ENCODE measurements at places on chromosomes 2 and 18. TPM values are rescaled to one million over a fixed set of nuclear protein-coding genes. Genes with fewer than 3 reads are reported as not detected.

Gene MFSD2B
- polyA plus RNA-seq, result 2.6 TPM

DNA sequence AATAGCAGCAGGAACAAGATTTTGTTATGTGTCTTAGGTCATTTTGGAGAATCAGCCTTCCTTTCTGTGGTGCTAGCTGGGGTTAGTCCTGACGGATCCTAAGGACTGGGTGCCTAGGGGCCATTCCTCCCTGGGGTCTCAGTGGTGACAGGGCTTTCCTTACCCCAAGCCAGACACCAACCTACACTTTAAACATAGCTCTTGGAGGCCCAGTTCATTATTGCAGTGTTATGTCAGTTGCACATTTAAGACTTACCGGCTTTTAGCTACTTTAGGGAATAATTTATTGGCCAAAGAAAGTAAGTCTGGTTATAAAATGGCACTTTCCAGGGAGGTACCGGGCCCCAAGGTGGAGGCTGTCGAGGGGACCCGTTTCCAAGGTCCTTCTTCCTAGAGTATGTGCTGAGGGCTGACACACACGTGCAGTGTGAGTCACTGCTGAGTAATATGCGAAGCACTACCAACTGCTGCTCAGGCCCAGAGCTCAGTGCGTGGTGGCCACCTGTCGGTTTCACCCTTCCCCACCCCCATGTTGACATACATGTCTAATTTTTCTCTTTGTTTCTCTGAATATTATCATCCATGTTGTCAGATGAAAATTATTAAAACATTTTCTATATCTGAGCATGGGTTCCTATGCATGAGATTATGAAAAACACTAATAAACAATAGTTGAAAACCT lies 37.0 kb upstream of the GRHL1 start:
- no peak for DNase-seq

Gene PTPRM
- polyA plus RNA-seq, result 84.6 TPM

Gene BOLL
- polyA plus RNA-seq, result 3.3 TPM

DNA sequence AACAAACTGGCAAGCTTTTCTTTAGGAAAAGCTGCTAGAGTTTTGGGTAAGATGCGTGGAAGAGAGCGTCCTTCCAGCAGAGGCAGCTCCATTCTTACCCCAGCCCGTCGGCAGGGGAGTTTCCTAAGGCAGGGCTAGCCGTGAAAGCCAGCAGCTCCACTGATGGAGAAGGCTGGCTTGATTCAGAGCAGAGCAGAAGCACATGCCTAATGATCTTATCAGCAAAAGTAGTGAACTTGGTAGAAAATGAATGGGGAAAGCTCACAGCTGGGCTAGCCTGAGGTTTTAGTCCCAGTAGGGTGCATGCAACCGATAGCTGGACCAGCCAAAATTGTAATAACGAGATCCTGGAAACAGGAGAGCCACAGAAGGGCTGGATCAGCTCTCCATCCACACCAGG lies 20.8 kb downstream of the LAMA1 start:
- DNase-seq, result no peak

Gene AGXT
- not detected for polyA plus RNA-seq

- no peak for DNase-seq
These were observed 104.6 kb downstream of the PLEKHM3 start for GRCh38 chr2:207920721-207921120.

DNA sequence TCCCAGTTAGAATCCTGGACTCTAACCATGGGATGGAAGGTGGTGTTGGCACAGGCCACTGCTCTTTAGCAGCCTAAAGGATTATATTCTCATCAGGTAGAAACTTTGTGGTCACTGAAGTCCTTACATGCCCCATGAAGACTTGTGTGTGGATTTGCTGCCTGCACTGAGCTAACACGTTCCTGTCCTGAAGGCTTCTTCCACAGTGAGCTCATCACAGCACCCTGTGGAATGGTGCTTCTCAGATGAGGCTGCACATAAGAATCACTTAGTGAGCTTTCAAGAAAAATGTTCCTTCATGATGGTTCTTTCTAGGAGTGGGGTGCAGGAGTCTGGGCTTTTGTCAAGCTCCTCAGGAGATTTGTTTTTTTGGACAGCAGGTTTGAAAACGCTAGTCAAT lies 26.8 kb downstream of the STAMBP start:
- DNase-seq, result no peak

- no peak for DNase-seq
These were observed 24.1 kb downstream of the POLE4 start for GRCh38 chr2:74982577-74982976.

GRCh38 chr2:232388324-232388891 lies 9.9 kb downstream of the ALPP start:
- DNase-seq, result no peak

DNA sequence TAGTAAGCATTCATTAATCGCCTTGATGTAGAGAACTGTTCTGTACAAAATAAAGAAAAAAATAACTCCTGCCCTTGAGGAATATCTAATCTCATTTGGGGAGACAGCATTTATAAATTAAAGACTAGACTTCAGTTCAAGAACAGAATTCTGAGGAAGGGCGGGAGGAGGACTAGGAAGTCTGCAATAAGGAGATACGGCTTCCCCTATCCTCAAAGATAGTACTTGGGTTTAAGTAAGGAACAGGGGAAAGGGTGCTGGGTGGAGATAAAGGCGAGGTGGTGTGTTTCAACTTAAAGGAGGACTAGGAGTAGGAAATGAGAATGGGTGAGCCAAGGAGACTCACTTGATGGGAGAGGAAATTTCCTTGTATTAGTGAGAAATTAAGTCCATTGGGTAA lies 121.9 kb upstream of the MSTN start:
- no peak for DNase-seq

Gene WDR75
- polyA plus RNA-seq, result 39.3 TPM

Gene RNF152
- polyA plus RNA-seq, result 4.5 TPM

- no peak for DNase-seq
These were observed 343.5 kb downstream of the RBM43 start for GRCh38 chr2:150917961-150918713.

Gene OXER1
- polyA plus RNA-seq, result 6.1 TPM
